ENCODE measurements at places on chromosomes 5 and 9.

GRCh38 chr9:110357505-110357904 lies 19.8 kb upstream of the TXNDC8 start:
- H3K36me3 ChIP-seq, result no peaks in the 10 kb centered on the region
- no peaks in the 10 kb centered on the region for H3K27me3 ChIP-seq
- H3K4me1 ChIP-seq, result no peaks in the 10 kb centered on the region
- no peak for DNase-seq
- no peak overlapping the region for H3K4me3 ChIP-seq
- no peak overlapping the region for H3K27ac ChIP-seq

DNA sequence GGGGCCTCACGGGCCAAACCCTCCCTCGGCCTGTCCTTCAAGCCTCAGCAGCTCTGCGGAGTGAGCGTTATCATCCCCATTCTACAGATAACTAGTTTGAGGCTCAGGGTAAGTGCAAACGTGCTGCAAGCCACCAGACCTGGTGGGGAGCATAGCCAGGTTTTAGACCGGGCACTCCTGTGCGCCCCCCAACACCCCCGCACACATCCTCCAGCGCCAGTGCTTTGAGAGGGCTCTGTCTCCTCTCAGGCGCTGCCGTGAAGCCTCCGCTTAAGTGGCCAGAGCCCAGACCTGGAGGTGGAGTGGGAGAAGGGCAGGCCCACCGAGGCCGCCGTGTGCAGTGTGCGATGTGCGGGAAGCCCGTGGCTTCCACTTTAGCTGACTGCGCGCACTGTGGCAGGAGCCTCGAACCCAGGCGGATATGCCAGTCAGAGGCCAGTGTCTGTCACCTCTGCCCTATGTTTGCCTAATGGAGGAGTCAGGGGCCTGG lies 1.6 kb upstream of the MGAT1 start:
- DNase-seq, result no peak
- H3K27me3 ChIP-seq, result no peaks in the 10 kb centered on the region
- peak overlapping the region; percentile 95 for H3K27ac ChIP-seq
- no peaks in the 10 kb centered on the region for H3K36me3 ChIP-seq
- H3K4me1 ChIP-seq, result peaks cover 50% of the 10 kb centered on the region
- H3K4me3 ChIP-seq, result no peak overlapping the region

DNA sequence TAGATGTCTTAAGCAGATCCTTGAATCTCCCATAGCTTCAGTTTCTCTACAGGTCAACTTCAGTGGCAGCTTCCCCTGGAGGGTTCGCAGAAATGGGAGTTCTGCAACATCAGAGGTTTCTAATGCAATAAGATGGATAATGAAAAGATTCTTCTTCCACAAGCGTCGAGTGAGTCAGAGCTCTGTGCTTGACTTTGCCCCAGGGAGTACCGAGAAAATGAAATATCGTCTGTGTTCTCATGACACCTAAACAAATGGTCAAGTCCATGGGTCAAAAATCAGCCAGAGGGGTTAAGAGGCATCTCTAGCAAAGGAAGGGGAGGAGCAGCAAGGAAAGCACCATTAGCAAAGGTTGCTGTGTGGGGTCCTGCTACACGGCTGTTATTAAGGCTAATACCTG lies 3.2 kb upstream of the ADRA1B start:
- no peaks in the 10 kb centered on the region for H3K4me1 ChIP-seq
- peak; percentile 63 for DNase-seq
- H3K4me3 ChIP-seq, result no peak overlapping the region
- H3K27me3 ChIP-seq, result no peaks in the 10 kb centered on the region

DNA sequence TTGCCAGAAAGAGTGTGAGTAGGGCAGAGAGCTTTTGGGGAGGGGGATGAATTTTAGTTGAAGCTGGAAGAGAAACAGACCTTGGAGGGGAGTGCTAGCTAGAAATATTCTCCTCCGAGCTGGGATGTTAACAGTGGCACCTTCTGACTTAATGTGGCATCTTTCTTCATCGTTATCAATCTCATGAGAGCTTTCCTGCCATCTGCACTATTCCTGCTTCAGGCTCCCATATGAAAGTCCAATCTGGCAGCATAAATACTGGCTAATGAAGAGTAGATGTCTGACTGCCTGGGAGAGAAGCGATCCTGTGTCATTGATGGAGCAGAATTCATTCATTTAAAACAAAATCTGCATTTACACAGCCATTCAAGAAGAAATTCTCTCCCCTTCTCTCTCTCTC lies 284.5 kb downstream of the TMEM38B start:
- no peak overlapping the region for H3K4me3 ChIP-seq
- H3K36me3 ChIP-seq, result no peaks in the 10 kb centered on the region
- no peaks in the 10 kb centered on the region for H3K27me3 ChIP-seq
- H3K27ac ChIP-seq, result no peak overlapping the region

- no peak for DNase-seq
- H3K4me1 ChIP-seq, result no peaks in the 10 kb centered on the region
- no peak overlapping the region for H3K27ac ChIP-seq
- no peaks in the 10 kb centered on the region for H3K27me3 ChIP-seq
Observed at GRCh38 chr9:72675586-72675985, 154.2 kb downstream of the TMC1 start.

Data from uterus (tissue), 4 donors.